ENCODE measurements at places on chromosomes 7 and 10.
A peak's percentile ranks its signal among the peaks of the same experiment; 100 is the strongest.

- ATAC-seq = peak; percentile 0
These were observed 2.0 kb upstream of the KIF11 start for GRCh38 chr10:92590623-92591549.

DNA sequence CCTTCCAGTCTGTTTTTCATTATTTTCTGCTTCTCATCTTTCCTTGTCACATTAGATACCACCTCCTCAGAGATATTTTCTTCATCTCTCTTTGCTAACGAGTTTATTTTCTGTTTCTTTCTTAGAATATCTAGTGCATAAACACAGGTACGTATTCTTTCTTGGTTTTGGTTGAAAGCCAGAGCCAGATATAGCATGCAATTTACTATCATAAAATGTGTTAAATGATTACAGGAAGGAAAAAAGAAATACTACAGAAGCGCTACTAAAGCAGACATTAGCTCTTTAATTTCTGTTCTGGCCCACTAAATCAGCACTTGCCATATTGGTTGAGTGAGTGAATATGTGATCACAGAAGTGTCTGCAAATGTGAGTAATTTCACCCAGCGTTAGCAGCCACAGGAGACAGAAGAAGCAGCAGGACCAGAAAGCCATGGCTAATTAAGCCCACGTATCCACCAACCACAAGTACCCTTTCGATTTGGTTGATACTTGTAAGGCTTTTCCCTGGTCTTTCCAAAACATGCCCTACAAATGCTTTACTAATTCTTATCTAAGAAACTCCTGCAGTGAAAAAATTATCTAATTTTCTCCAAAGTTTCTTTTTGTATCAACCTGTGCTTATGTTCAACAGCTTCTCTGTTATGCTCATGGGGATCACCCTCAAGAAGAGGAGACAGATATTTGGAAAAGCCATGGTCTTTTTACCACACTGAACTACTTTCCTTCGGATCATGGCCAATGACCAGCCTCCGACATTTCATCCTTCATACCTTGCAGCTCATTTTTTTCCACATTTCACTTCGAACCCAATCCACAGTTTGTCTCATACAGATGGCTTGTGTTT, 23.1 kb upstream of the MACC1 start:
- peak; percentile 61 for ATAC-seq

- no peak for ATAC-seq
These were observed 14.5 kb upstream of the ZNF862 start for GRCh38 chr7:149823631-149824199.

DNA sequence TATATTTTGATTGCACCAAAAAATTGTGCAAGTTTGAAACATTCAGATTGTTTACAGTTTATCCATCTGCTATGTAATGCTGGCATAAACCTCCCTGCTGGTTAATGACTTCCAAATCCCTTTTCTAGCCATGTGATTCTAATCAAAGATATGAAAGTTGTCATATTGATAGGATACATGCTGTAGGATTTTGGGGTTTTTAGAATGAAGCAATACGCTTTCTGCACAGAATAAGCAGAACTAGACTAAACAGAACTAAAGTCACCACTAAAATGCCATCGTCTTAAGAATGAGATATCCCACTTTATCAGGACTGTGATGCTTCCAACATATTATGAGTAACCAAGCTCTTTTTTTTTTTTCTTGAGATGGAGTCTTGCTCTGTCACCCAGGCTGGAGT, 856 bp downstream of the SSMEM1 start:
- ATAC-seq = no peak

Data from activated T-helper 17 cell treated with anti-CD3 and anti-CD28 coated beads, Interleukin-2, amount 50 U/mL, for 72 hours (primary cell).